ENCODE measurements at places on chromosomes 3 and 15.

GRCh38 chr3:187741403-187742350 lies 3.6 kb downstream of the BCL6 start:
- DNase-seq, result peak; percentile 79

DNA sequence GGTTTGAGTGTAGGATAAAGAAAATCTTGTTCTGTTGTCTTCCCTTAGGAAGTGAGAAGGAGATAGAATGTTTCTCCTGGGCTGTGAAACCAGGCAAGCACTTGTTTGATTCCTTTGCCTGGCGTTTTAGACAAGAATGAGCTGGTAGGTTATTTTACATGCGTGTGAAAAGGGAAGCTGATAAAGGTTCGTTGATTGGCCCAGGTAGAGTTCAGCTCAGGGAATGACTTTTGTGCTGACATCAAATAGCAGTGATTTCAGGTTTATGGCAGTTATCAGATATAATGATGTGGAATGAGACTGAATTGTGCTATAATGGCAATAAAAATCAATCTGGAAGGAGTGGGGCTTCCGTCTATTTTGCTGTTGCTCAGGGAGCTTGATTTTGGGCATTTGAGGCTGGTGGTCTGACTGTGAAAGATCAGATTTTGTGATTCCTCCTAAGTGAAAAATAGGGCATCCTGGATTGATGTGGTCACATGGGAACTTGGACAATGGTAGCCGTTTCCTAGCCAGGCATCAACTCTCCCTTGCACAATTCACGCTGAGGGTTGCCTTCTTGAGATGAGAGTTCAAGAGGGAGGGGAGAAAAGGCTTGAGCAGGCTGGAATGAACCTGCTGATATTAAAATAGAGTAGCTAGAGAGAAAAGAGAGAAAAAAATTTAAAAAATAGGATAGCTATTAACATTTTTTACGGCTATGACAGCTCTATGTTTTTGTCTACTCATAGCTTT lies 388.9 kb downstream of the EDEM1 start:
- DNase-seq, result no peak

DNA sequence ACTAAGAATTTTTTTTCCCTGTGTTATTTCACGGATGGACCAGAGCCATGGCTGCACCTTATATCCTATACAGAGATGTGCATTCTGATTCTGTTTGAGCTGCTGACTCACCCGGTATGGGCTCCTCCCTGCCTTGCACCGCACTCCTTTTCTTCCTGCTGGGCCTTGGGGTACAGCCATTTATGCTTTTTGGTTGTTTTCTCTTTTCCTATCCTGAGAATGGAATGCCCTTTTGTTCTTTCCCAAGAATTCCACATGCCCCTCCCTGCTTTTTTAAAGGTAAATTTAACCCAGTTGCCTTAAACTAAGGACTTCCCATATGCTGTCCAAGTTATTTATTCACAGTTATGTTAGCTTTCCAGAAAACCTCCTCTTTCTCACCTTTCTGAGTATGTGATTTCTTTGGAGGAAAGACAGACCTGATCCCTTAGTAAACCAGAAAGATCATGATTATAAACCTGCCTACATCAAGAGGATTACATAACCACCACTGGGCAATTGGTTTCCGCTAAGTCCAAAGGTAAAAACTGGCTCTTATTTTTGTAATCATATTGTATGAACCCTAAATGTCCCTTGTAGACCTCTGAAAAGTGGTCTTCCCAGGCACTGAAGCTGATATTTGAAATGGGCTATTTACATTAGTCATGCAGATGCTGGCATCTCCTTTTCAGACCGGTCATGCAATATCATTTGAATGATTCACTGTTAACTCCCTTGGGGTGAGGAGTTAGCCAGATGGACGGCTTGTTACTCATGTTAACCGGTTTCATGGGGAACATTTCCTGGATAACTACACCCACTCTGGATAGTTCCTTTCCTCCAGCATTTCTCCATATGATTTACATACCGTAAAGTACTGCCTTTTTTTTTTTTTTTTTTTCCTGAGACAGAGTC lies 45.5 kb downstream of the TMOD3 start:
- DNase-seq, result no peak

DNA sequence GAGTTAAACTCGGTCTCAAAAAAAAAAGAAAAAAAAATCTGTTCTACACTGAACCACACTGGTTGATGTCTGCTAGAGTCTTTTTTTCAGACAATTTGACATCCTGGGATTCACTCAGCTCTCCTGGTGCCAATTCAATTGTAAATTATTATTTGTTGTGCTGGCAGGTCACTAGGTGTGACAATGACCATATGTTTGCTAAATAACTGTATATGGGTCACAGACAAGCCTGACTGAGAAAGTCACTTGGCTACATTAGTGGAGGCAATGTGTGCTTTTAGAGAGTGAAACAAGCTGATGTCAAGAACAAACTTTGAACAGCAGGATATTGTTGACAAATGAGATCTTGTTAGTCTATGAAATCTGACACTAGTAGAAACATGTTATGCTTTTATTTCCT lies 1379.1 kb downstream of the ZPLD1 start:
- DNase-seq, result no peak

- DNase-seq, result peak; percentile 8
These were observed 61.8 kb downstream of the FAIM start for GRCh38 chr3:138670407-138670806.

GRCh38 chr15:101723171-101723873 lies 951 bp downstream of the TARS3 start:
- peak; percentile 11 for DNase-seq

- no peak for DNase-seq
These were observed 13.4 kb upstream of the ZNF639 start for GRCh38 chr3:179309225-179310078.

- no peak for DNase-seq
These were observed 3.0 kb downstream of the SMC4 start for GRCh38 chr3:160402221-160403027.

DNA sequence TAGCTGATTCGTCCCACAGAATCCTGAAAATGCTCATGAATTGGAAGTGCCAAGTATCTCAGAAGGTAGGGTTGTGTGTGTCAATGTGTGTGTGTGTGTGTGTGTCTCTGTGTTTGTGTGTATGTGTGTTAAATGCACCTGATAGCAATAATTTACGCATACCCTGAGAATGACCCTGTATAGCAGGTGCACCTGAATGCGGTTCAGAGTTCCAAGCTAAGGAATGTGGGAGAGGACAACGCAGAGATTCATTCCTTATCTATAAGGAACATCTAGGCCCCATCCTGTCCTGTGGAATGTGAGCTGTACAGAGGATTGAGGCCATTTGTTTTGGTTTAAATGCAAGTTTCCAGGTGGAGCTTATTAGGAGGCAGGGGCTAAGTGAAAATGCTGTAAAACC lies 49.1 kb upstream of the NEDD4 start:
- no peak for DNase-seq

DNA sequence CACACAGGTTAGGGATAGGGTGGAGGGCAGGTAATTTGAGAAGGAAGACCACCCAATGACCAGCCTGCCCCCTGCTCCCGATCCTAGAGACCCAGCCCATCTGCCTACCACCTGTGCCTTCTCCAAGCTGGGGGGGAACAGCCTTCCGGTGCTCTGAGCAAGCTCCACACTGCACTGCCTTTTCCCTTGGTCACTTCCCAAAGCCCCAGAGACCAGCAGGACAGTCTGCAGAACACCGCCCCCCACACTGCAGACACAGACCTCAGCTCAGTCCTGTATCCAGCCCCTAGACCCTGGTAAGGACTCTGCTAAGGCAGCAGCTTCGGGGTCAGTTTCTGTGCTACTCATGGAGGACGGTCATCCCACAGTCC lies 156.9 kb downstream of the MEGF11 start:
- no peak for DNase-seq

DNA sequence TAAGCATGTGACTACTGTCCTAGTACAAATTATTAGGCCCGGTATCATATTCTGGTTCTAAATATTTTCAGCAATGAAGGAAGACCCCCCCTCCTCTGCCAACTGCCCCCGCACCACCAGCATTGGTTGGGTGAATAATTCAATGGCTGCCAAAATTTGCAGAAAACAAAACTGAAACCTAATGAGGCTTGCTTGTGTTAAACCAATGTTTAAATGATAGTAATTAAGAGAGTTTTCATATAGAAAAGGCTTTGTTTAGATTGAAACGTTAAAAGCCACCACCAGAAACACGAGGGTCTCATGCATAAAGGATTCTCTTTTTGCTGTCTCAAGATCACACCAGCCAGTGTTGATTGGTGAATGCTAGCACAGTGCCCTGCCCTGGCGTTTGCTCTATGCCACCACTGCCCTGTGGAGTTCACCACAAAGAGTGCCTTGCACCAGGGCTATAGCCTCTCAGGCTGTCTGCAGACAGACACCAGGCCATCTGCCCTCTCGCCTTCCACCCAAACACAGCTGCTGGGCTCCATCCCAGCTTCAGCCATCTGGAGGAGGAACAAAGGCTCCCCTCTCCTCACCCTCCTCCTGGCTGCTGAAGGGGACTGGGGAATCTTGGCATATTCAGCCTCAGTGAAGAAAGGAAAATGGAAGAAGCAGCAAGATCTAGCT lies 200.3 kb upstream of the PFN2 start:
- DNase-seq, result no peak

DNA sequence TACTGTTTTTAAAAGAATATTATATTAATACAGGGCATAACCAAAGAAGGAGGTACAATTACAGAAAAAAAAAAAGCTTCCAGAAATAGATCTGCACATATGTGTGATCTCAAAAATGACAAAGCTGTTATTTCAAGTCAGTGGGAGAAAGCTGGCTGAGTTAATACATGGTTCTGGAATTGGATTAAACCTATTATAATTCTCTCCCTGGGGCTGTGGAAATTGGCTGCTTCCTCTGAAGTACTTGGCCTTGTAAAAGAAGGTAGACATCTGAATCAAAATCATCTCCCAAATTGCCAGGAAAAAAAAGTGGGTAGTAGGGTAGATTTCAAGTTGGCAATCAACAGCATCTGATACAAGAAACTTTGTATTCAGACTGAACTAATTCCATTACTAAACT lies 723.9 kb upstream of the ALCAM start:
- DNase-seq, result no peak

DNA sequence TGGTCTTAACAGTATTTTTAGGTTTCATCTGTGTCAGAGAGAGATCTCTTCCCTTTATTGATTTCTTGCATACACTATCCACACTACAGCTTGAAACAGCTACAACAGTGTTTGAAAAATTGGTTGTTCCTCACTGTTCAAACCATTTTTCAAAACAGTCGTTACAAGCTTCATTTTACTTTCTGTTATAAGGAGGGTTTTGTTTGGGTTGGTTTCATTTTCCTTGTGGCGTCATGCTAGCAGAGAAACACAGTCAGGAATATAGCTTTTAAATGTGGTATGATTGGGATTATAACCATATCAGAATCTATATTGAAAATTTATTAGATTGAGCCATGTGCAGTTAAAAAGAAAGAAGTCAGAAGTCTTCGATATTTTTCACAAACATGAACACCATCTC lies 400.6 kb downstream of the ZBTB20 start:
- no peak for DNase-seq

DNA sequence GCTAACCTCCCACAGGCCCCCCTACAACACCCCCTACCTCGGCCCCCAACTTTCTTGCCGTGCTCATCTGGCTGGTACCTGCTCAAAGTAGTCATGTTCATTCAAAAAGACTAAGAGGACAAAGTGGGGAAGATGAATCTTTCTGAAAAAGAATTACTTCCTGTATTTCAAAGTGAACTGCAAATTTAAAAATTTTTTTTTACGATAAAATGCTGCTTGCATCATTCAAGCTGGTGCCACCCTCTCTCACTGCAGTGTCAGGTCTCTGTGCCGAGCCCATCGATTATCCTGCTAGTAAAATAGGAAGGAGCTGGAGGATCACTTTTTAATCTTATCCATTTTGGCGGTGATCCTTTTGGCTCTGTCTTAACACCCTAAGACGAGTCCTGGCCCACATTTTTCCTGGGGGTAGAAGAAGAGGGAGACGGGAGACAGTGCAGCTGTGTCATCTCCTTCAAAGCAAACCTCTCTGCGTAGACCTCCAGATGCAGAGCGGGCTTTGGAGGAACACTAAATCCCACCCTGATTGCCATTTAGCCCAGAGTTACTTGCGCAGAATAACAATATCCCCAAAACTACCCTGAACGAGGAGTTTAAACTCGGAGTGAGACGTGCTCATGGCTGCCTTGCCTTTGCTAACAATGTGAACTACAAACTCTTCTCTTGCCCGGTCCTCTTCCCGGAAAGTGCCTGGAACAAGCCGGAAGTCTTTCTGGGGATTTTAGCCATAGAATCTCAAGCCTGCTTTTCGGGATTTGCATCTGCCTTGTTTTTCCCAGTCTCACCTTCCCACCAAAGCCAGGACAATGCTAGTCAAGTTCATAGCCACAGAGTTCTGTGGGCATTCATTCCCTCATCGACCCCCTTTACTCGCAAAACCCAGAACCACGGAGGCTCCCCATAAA lies 66.2 kb upstream of the CGNL1 start:
- DNase-seq, result no peak

GRCh38 chr3:120559242-120560061 lies 36.7 kb upstream of the NDUFB4 start:
- DNase-seq, result no peak

GRCh38 chr3:111737706-111738086 lies 121.4 kb upstream of the PHLDB2 start:
- no peak for DNase-seq

DNA sequence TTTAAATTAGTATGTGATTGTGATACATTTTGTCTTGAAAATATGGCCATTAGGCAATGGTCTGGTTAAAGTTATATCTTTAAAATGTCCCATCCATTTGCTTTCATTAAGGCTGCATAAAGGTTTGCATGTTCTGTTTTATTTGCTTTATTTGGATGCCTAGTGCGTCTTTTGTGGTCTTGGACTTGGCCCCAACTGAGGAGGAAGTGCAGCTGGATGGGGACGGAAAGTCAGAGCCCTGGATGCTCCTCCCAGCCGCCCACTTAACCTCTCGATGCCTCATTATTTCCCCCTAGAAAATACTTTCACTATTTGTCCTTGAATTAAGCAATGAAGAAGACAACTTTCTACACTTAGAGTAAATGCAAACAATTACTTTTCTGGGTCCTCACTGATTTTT lies 898.2 kb downstream of the MCTP2 start:
- no peak for DNase-seq

- DNase-seq, result no peak
These were observed 656.8 kb upstream of the NECTIN3 start for GRCh38 chr3:110414855-110415254.

DNA sequence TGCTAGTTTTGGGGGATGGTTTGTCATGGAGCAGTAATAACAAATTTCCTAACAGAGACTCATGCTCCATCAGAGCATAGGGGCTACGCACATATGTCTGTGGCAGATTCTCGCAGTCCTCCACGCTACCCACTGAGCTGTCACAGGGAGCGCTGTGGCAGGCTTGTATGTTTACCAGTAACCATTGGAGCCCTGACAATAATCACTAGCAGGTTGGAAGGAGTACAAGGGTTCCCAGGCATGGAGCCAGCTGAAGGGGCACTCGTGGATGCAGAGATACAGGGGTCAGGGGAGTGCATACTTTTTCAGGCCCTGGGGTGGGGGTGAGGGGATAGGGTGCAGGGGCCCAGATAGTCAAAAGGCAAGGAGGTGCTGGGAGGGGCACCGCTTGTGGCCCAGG lies 7.9 kb upstream of the GP9 start:
- DNase-seq, result peak; percentile 36

- no peak for DNase-seq
These were observed 412.6 kb upstream of the SEMA6D start for GRCh38 chr15:47304656-47305055.

Measured in spinal cord (tissue), 10 donors.